ENCODE measurements at places on chromosomes 2 and 18. TPM values are rescaled to one million over a fixed set of nuclear protein-coding genes. Genes with fewer than 3 reads are reported as not detected.

DNA sequence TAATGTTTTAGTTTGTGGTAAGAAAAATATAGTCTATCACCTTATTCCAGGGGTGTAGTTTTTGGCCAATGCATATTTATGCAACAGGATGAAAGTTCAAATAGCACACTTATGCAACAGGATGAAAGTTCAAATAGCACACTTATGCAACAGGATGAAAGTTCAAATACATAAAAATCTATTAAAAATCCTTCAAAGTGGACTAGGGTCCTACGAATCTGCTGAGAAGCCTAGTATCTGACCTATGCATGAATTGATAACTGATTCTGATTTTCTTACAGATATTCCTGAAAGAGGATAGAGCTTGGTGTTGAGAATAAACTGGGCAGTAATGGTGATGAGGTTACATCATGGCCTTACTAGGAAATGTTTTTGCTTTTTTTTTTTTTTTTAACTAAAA is 2.8 kb downstream of the PECR start:
- DNase-seq = no peak

DNA sequence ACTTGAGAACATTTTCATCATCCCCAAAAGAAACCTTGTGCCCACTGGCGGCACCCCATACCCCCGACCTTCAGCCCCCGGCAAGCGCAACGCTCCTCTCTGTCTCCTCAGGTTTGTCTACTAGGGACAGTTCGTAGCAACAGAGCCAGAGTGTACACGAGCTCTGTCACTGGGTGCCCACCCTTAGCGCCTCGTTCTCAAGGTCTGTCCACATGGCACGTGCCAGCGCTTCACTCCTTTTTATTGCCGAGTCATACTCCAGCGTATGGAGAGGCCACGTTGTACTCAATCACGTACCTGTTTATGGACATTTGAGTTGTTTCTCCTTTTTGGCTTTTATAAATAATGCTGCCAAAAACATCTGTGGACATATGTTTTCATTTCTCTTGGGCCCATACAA is 30.3 kb upstream of the GPC1 start:
- DNase-seq = no peak

- DNase-seq = peak; percentile 56
These were observed 152.0 kb downstream of the SRBD1 start for GRCh38 chr2:45458909-45459563.

- DNase-seq = peak; percentile 18
These were observed 57.8 kb upstream of the NABP1 start for GRCh38 chr2:191620144-191620543.

SLC5A6 gene
- total RNA-seq = 22.6 TPM

UGT1A6 gene
- 2.6 TPM for total RNA-seq
